ENCODE measurements at places on chromosomes 11 and 22. TPM values are rescaled to one million over a fixed set of nuclear protein-coding genes. Genes with fewer than 3 reads are reported as not detected.

Gene CDC45
- total RNA-seq, result 11.2 TPM

Gene PGA5
- total RNA-seq, result not detected

Gene CALCA
- total RNA-seq, result not detected

Gene OR8D1
- total RNA-seq, result not detected

Gene NARS2
- total RNA-seq, result 9.8 TPM

Gene ABTB2
- 3.1 TPM for total RNA-seq

Gene TRPC6
- total RNA-seq, result 1.5 TPM

Gene CAPN5
- 28.3 TPM for total RNA-seq

Gene PGR
- total RNA-seq, result 1.1 TPM

Gene SCGB1A1
- total RNA-seq, result not detected

Gene VWA5A
- total RNA-seq, result 64.4 TPM

Gene KRTAP5-9
- not detected for total RNA-seq

Gene DBX1
- total RNA-seq, result not detected

Gene TLCD5
- total RNA-seq, result 7.6 TPM

Gene ST3GAL4
- total RNA-seq, result 26.6 TPM

Gene SLC15A3
- 9.1 TPM for total RNA-seq

Gene MTCH2
- 79.4 TPM for total RNA-seq

Gene CCDC73
- not detected for total RNA-seq

Gene NADSYN1
- 57.0 TPM for total RNA-seq

Gene LRP4
- total RNA-seq, result 1.1 TPM

Gene PATE4
- total RNA-seq, result not detected

Gene MRGPRX4
- total RNA-seq, result not detected

Gene NAA40
- total RNA-seq, result 9.7 TPM

Gene GAL3ST1
- not detected for total RNA-seq

Gene TMEM45B
- 0.13 TPM for total RNA-seq

Gene MED19
- 20.9 TPM for total RNA-seq

Gene RIMBP3C
- total RNA-seq, result 0.19 TPM

Gene OR52H1
- 0.66 TPM for total RNA-seq

Gene ZP1
- not detected for total RNA-seq

Gene CHRM4
- total RNA-seq, result not detected

Gene KIF18A
- 7.8 TPM for total RNA-seq

Gene OR2AG2
- 0.13 TPM for total RNA-seq

Gene MS4A12
- not detected for total RNA-seq

Gene OR2AG1
- not detected for total RNA-seq

Gene CD3G
- not detected for total RNA-seq

Gene FOLR3
- 0.13 TPM for total RNA-seq

Gene OSBP2
- total RNA-seq, result 2.9 TPM

Gene NLRP14
- 0.92 TPM for total RNA-seq

Gene FLRT1
- under 0.01 TPM for total RNA-seq

Gene PRAME
- total RNA-seq, result 0.06 TPM

Gene DEFB131B
- not detected for total RNA-seq

Gene TRPM5
- total RNA-seq, result not detected

Gene RAB1B
- 93.0 TPM for total RNA-seq

Gene MPZL2
- total RNA-seq, result 0.56 TPM

Gene KIRREL3
- not detected for total RNA-seq

Gene MRGPRX3
- total RNA-seq, result not detected

Gene CREB3L1
- total RNA-seq, result 17.0 TPM

Gene DMC1
- total RNA-seq, result 3.2 TPM

Gene MAPK8IP1
- 6.5 TPM for total RNA-seq

Gene OR2D2
- 0.13 TPM for total RNA-seq

Gene PKP3
- 1.3 TPM for total RNA-seq

Gene PDGFD
- total RNA-seq, result 1.3 TPM

Gene TRIM34
- total RNA-seq, result 21.3 TPM

Gene SYT8
- total RNA-seq, result not detected

Gene SIK3
- 16.9 TPM for total RNA-seq
